ENCODE measurements at places on chromosomes 4 and X.

DNA sequence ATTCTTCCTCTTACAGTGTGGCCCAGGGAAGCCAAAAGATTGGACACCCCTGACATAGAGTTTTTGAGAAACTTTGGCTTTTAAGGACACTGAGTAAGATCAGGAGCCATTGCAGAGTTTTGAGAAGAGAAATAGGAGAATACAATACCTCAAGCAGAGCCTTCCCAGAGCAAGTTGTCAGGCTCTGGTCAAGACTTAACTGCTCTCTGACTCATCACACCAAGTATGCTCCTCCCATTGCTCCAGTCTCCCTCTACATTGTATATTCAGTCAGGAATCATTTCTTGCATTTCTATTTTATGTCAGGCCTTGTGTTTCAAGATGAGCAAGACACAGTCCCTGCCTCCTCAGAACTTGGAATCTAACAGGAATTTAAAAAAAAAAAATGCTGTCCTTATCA is 176.4 kb upstream of the FMR1 start:
- no peak for DNase-seq

- DNase-seq: no peak
Observed at GRCh38 chr4:166197166-166197565, 324.1 kb downstream of the TLL1 start.

DNA sequence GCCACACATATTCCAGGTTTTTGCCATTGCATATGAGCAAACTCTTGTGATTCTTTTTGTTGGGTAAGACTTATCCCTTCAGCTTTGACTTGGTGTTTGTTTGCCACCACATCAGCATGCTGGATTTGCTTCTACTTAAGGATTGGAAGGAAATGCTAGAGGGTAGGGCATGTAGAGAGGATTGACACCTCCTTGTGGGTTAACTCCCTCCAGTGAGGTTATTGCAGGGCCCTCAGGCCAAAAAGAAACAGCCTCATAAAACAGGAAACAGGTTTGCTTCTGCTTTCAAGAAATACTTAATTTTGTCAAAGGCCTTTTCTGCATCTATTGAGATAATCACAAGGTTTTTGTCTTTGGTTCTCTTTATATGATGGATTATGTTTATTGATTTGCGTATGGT is 15.2 kb upstream of the INPP4B start:
- DNase-seq: no peak

GRCh38 chrX:148917441-148917840 is 417.0 kb downstream of the AFF2 start:
- no peak for DNase-seq

GRCh38 chr4:16168710-16169388 is 57.4 kb downstream of the TAPT1 start:
- no peak for DNase-seq

GRCh38 chr4:52979821-52980590 is 117.9 kb downstream of the RASL11B start:
- no peak for DNase-seq

DNA sequence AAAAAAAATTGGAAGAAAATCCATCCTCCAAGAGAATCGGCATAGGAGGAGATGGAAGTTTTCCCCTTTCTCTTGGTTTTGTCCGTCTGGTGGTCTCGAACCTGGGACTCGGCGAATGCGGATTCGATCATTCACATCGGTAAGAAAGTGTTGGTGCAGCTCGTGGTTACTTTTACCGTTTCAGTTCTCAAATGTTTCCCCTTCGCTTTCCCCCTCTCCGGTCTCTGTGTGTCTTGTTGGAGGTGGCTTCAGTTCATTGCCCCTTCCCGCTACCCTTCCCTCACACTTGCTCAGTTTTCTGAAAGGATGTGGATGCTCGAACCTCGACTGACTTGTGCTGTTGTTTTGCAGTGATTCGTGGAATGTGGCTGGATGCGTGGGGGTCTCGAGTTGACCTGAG is 840 bp downstream of the GRID2 start:
- no peak for DNase-seq

- DNase-seq: no peak
Observed at GRCh38 chrX:41381685-41382084, 47.7 kb downstream of the DDX3X start.

GRCh38 chr4:147984065-147984777 is 252.3 kb downstream of the ARHGAP10 start:
- no peak for DNase-seq

DNA sequence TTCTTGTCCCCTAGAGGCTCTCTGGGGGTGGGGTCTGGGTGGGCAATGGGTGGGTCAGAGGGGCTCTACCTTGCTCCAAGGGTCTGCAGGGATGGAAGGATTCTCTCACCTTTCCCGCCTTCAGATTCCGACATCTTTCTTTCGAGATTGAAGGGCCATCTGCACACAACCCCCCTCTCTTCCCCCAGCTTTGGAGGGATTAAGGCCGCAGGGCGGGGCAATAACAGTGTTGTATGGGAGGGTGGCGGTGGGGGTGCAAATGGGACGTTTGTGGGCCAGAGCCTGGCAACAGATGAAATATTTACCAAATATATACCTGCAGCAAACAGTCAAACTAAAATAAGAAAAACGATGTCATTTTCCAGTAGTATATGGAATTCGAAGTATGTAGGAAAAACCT is at the start of gene CACNA1F:
TSS of gene CACNA1F (minus strand) at position 165 of the 400 bp plus-strand sequence. CDS start at position 134, 31 bp downstream.
- DNase-seq: no peak

DNA sequence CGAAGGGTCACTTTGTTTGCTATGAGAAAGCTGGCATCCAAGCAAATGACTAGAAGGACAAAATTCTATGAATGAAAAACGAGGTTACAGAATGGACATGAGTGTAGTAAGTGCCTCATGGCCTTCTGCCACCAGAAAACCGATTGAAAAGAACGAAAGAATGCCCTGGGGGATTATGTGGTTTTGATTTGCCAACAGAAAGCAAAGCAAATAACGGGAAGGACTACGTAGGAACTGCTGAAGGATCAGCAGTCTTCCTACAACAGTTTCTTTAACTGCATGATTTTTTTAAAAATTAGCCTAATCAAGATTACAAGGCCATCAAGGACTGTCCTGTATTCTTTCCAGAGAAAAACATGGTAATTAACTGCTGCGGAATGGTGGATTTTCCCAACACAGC is 50.6 kb downstream of the NRK start:
- no peak for DNase-seq

- no peak for DNase-seq
Observed at GRCh38 chrX:120380699-120381098, 18.8 kb downstream of the ATP1B4 start.

- DNase-seq: no peak
Observed at GRCh38 chrX:41607264-41607832, 81.4 kb upstream of the GPR34 start.

DNA sequence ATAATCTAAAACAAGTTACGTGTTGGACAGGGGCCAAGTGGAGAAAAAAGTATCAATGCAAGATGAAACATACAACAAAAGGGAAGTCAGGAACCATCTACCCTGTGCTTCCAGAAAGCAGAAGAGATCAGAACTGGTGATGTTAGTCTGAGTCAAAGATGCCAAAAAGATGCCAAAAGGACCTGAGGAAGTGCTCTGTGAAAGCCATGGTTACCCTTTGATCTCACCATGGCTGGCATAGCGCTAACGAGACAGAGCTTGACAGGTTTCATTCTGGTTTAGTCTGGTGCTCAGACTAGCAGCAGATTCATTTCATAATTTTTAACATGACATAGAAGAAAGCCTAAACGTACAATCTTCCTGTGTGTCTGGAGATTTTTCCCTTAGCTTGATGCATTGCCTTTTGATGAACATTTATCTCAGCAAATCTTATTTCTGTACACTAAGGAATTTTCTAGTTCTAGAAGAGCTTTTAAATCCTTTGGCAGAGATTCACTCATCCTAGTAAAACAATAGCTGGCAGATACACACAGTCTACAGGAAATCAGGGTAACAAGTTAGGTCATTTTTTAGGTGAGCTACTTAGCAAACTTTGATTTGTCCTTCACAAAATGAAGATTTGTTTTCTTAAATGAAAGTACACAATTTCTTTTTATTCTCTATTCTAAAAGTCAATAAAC is 87.7 kb downstream of the COL25A1 start:
- no peak for DNase-seq

- DNase-seq: no peak
Observed at GRCh38 chr4:122827879-122828601, 1.4 kb downstream of the FGF2 start.

- DNase-seq: no peak
Observed at GRCh38 chr4:2977211-2978088, 14.1 kb downstream of the GRK4 start.

- DNase-seq: no peak
Observed at GRCh38 chrX:120302434-120302833, 8.8 kb downstream of the TMEM255A start.

DNA sequence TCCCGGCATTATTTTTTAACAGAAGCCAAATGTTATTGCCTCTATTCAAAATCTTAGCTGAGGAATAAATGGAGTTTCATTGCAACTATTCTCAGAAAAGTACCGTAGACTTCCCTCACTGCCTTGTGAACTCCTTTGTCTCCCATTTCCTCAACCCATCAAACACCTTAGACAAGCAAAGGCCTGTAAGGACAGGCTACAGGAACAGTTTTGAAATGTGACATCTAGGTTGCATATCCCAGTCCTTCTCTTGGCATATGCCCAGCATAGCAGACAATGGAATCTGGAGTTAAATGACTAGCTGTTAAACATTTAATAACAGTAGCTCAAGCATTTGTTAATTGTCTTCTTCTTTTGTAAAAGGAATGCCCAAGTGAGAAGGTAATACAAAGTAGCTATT is 1371.7 kb downstream of the STIM2 start:
- DNase-seq: no peak

GRCh38 chr4:139605516-139605915 is 49.5 kb upstream of the SETD7 start:
- no peak for DNase-seq

- no peak for DNase-seq
Observed at GRCh38 chrX:153336121-153336894, 2.4 kb downstream of the ZNF275 start.

- no peak for DNase-seq
Observed at GRCh38 chr4:161279095-161279494, 884.7 kb downstream of the FSTL5 start.

DNA sequence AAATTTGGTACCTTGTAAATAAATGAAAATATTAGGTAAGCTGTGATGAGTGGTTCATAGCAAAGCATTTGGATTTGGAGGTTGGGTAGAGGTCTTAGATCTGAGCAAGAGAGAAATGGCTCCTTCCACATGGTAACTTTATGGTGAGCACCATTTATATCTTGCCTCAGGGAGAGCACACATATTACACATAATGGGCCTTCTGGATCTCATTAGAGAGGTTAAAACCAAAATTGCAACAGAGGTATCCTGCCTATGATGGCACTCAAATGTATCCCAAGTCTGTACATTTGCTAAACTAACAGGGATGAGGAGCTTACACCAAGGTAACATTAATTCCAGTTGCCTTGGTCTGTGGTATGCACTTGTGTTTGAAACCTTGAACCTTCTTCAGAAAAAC is 87.1 kb upstream of the PUDP start:
- no peak for DNase-seq

GRCh38 chrX:107571296-107571998 is 56.9 kb upstream of the PRPS1 start:
- DNase-seq: no peak

- DNase-seq: no peak
Observed at GRCh38 chr4:95086551-95086950, 328.8 kb downstream of the BMPR1B start.

DNA sequence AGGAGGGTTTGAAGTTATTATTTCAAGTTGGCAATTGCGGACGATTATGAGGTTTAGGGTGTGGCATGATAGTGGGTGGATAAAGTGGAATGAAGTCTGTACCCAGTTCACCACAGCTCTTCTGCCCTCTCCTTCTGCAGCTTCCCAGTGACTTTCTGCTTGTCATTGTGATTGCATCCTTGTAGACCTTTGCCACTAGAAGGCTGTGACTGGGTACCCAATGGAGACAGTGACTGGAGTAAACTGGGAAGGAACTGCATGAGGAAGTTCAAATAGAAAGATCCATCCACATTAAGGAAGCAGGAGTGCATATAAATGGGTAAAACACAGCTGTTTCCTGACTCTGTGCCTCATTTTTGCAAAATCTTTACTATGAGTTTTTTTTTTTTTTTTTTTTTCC is 53.5 kb upstream of the SPANXN3 start:
- no peak for DNase-seq

- DNase-seq: peak; percentile 42
Observed at GRCh38 chr4:186190581-186191199, 677 bp upstream of the CYP4V2 start.

- no peak for DNase-seq
Observed at GRCh38 chr4:14023036-14023435, 395.5 kb upstream of the BOD1L1 start.

- DNase-seq: no peak
Observed at GRCh38 chr4:170009291-170009690, 16.9 kb downstream of the MFAP3L start.

DNA sequence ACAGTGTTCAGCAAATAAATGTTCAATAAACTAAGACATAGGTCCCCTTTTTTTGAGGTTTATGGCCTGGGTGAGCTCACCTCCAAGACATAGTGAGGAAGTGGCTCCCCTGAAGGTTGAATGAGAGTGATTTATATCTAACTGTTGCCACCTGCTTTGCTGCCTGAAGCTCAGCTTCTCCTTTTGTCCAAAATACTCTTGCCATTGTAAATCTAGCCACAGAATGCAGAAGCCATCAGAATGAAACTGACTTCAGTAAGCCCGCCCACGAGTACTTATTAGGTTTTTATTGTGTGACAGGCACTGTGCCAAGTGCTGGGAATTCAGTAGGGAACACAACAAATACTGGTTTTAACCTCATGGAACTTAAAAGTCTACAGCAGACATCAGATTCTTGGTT is 18.0 kb downstream of the SPINK2 start:
- no peak for DNase-seq

- DNase-seq: no peak
Observed at GRCh38 chrX:134782796-134783195, 124.5 kb upstream of the PLAC1 start.

DNA sequence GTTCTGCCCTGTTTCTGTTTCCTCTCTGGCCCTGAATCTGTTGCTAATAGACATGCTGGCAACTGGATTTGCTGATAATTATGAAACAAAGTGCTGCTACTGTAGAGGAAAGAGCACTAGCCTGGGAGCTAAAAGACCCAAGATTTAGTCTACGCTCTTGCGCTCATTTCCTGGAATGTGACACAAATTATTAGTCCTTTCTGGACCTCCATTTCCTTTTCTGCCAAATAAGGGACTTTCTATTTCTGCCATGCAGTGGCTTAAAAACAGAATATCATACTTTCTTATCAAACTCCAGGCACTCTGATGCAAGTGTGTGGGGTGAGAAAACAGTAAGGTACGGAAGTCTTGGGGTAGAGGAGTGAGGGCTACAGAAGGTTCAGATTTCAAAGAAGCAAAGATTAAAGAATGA is 48.3 kb upstream of the GPR174 start:
- DNase-seq: no peak

Measured in activated CD8-positive, alpha-beta memory T cell treated with anti-CD3 and anti-CD28 coated beads for 1 hour (primary cell).